Nucleus accumbens (tissue), 56 donors: ENCODE measurements at places on chromosomes 2 and 18.

DNA sequence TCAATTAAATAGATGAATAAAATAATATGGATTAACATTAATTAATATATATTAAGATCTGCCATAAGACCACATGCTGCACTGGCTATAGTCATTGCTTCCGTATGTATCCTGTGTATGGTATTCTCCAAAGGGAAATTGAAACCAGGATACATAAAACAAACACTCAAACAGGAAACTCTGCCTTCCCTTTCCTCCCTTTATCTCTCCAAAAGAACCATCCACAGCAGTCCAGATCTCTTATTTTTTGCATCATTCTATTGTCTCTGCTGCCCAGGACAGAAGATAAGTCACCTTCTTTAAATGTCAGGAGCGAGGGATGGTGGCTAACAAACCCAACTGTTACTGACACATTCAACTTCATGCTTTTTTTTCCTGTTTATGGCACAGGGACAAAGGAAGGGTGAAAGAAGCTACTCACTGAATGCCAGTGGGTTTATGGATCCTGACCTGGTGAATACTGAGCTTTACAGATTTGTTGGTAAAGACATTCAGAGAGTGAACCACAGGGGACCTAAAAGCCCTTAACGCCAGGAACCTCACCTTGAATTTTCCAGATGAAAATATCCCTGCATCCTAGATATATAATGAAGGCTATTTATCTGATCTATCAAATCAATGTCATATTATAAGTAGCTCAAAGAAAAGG lies 67.5 kb downstream of the CSRNP3 start:
- no peak for DNase-seq

- DNase-seq, result no peak
Observed at GRCh38 chr2:12419803-12420202, 296.9 kb upstream of the TRIB2 start.

GRCh38 chr2:21117688-21118087 lies 6.1 kb upstream of the TDRD15 start:
- DNase-seq, result no peak

DNA sequence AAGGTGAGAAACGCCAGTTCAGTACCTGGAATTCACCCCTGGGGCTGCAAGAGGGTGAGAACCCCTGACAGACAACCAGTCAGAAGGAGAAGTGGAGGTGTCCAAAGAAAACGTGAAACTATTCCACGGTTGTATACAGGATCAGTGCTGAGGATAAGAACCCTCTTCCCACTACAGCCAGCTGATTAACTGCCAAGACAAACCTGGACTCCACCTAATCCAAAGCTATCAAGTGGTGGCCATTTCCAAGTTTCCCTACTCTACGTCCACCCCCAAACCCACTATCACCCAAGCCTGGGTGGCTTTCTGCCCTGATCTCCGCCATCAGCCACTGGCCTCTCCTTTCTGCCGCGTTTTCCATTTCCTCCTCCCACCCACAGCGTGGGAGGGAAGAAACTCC lies 312.3 kb upstream of the ID2 start:
- no peak for DNase-seq

GRCh38 chr2:224442071-224442967 lies 40.4 kb upstream of the FAM124B start:
- DNase-seq, result peak; percentile 1

DNA sequence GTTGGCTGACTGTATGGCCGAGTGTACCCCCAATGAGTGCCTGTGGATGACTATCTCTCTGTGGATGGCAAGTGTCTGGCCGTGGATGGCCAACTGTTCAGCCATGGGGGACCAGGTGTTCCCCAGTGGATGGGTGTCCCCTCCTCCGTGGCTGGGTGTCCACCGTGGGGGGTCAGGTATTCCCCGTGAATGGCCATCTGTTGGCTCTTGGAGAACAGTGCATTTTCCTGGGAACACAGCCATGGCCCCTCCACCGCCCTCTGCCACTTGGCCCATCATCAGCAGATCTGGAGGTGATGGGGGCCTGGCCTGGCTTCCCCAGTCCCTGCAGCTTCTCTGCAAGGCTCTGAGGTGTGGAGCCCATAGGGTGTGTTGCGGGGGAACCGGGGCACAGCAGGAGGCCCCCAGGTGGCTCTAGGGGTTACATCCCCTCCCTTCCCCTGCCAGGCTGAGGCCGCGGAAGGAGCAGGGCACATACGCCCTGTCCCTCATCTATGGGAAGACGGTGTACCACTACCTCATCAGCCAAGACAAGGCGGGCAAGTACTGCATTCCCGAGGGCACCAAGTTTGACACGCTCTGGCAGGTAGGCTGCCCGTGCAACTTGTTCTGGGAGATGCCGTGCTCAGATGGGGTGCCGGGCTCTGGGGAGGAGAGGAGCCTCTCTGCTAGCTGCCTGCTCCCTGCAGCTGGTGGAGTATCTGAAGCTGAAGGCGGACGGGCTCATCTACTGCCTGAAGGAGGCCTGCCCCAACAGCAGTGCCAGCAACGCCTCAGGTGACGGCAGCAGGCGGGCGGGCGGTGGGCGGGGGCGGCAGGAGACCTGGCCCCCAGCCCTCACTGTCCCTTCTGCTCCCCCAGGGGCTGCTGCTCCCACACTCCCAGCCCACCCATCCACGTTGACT lies 19.3 kb downstream of the ZAP70 start:
- no peak for DNase-seq

DNA sequence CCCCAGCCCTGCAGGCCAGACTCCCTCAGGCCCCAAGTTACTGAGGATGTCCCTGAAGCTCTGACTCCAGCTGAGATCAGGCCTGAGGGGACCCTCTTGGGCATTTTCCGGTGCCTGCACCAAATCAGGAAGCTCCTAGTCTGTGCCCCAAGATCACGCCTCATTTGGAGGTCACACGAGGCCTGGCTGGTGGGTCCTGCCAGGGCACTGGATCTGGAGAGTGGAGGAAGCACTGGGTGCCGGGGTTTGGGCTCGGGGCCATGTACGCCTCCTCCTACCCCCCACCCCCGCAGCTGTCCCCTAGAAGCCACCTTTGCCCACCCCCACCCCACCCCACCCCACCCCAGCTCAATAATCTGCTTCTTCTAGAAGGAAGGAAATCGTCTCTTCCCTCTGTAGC lies 16.2 kb downstream of the SH2D6 start:
- DNase-seq, result no peak

- DNase-seq, result no peak
Observed at GRCh38 chr18:23232331-23232730, 97.0 kb downstream of the CABLES1 start.

DNA sequence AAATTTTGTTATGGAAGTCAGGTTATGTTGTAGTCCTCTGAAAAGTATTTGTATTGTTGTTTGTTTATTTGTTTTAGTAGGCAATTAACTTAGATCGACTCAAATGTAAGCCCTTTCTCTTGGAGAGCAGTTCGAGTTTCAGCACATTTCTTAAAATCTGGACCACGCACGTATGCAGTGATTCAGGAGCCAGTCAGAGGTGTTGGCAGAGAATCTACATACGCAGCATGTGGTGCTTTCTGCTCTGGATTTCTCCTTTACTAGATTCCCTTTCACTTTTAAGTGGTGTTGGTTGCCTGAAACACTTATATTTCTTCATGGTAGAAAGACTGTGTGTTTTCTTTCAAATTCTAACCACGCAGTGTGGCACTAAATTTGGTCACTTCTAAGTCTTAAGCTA lies 773.9 kb upstream of the LRATD1 start:
- no peak for DNase-seq

DNA sequence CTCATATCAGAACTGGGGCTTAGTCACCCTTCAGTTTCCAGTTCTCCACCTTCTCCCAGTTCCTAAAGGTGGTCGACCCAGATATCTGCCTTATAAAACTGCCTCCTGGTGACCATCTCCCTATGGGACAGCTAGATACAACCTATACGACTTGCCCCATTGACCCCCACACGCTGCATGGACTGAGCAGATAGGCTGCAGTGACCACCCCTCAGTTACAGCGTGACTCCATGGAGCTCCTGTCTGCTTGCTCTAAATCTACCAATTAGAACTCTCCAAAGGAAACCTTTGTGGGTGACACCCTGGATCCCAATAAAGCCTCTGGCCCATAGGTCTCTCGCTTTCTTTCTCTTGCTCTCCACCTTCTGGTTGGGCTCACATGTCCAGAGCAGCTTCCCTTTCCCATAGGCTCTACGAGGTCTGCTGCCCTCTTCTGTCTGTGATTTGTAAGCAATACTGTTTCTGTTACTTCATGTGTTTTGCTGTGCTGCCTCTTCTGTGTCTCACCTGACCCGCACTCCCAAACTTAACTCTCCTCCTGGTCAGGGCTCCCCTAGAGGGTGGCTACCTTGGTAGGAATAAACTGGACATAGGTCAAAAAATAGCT lies 971.3 kb upstream of the FAM98A start:
- peak; percentile 19 for DNase-seq

DNA sequence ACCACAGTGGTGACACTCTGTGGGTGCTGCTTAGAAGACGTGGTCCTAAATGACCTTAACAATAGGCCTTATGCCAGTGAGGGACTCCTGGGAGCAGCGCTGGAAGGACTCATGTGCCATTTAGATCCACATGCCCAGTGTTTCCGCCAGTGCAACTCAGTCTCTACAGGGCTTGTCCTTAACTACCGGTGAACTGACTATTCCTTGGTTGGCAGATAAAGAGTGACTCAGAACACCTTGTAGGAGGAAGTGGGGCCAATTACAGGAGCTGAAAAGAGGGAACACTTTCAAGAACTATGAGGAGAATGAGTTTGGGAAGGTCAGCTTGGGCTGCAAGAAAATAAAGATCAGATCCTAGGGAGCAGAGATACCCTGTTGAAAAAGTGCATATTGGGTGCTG lies 1.8 kb upstream of the CDK5R2 start:
- peak; percentile 7 for DNase-seq

- no peak for DNase-seq
Observed at GRCh38 chr2:141041281-141041680, 1089.5 kb downstream of the LRP1B start.

DNA sequence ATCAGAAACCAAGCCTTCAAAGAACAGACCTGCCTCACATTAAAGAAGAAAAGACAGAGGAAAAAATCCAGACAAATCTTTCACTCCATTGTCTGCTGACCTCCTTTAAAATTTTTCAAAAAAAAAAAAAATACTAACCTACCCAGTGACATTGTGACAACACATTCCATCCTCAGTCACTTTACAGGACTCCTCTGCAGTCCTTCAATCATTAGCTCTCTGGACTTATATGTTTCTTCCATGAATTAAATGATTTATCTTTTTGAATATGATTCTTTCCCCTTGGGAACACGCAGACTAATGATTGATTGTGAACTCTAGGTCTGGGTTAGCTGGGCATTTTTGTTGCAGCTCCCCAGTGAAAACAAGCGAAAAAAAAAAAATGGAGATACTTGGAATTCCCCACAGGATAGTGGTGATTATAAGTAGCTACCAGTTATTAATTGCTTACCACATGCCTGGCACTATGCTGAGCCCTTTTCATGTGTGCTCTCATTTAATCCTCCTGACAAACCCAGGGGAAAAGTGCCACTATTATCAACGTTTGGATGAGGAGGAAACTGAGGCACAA lies 261.3 kb upstream of the NCKAP5 start:
- DNase-seq, result no peak

- DNase-seq, result no peak
Observed at GRCh38 chr18:80129672-80130367, 20.8 kb downstream of the ADNP2 start.

- DNase-seq, result no peak
Observed at GRCh38 chr2:99728166-99728565, 238.3 kb upstream of the REV1 start.

DNA sequence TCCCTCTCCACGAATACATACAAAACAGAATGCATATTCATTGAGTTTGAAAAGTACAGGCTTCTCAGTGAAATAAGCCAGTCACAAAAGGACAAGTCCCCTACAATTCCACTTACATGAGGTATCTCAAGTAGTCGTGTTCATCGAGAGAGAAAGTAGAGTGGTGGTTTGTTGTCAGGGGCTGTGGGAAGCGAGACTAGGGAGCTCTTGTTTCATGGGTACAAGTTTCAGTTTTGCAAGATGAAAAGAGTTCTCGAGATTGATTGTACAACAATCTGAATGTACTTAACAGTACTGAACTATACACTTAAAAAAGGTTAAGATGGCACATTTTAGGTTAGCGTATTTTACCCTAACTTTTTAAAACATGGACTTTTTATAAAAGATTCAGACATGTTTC lies 71.5 kb upstream of the TTC39C start:
- no peak for DNase-seq

GRCh38 chr2:186862869-186863709 lies 14.1 kb upstream of the ZSWIM2 start:
- no peak for DNase-seq

DNA sequence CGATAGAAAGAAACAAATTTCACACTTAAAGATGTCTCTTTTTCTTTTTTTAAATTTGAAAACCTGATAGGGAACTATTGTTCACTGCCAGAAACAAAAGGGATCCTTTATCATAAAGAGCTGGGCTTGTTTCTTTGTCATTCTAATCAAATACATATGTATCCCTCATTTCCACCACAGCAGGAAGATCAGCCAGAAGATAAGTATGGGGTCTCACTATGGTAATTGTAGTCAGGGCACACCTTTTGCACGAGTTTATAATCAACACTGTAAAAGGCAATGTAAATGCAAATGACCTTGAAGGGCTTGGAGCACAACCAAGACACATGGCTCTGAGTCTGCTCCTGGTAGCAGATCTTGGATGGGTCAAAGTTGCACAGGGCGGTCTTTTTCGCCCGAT lies 109.5 kb downstream of the NXPH2 start:
- no peak for DNase-seq

GRCh38 chr2:184633726-184634125 lies 35.4 kb downstream of the ZNF804A start:
- no peak for DNase-seq

DNA sequence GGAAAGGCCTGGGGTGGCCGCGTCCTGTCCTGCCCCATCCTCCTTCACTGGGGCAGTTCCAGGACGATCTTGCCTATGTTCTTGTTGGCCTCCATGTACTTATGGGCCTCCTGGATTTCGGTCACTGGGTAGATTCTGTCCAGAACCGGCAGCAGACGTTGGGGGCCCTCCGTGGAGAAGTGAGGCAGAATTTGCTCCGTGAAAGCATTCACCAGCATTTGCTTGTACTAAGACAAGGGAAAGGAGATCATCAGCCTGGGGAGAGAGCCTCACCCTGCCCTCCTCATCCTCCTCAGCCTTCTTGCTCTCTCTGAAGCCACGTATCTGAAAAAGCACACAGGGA lies 1.4 kb upstream of the SF3B6 start:
- no peak for DNase-seq

DNA sequence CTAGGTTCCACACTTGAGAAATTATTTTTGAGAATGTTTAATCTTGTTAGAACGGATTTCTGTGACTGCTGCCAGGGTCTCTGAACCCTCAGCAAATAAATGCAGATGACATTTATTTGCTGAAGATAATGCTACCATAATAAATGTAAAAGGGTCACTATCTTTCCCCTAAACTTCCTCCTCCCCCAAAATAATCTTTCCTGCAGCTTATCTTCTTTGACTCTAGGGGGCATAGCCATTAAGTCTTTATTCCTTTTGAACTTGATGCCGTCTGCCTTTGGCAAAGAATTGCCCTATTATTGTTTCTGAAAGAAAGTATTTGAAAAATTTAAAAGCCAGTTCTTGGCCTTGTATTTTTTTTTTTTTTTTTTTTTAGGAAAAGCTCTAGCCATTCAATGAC lies 63.6 kb upstream of the ACSL3 start:
- DNase-seq, result no peak

GRCh38 chr18:44423814-44424644 lies 256.7 kb upstream of the SETBP1 start:
- no peak for DNase-seq
